Stimulated activated CD8-positive, alpha-beta memory T cell treated with anti-CD3 and anti-CD28 coated beads, Interleukin-4, amount 100 ng/mL, for 1 hour (primary cell): ENCODE measurements at places on chromosomes 4 and X.

DNA sequence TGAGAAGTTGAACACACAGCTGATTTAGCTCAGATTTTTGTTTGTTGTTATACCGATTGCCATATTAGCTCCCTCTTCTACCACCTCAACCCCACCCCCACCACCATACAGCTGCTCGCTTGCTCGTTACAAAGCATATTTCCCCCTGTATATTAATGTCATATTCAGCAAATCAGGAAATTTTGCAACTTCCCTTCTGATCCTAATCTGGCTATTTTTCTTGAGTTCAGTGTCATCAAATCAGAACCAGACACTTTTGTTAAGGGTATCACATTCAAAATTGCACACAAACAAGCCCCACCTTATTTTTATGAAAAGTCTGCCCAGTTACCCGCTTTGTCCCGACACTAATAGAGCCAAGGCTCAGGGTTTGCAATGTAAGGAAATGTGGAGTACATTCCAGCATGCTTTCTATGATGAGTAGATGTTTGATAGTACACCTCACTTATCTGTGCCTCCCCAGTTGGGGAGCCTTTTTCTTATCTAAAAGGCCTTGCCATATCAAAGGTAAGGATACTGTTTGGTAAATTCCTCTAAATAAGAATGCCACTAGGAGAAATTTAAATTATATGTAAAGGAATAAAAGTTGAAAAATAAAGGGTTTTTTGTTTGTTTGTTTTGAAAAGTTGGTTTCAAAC lies 212.2 kb downstream of the CBR4 start:
- DNase-seq, result no peak

GRCh38 chr4:142129931-142130330 lies 493.5 kb downstream of the IL15 start:
- DNase-seq, result no peak

- DNase-seq, result no peak
Measured at GRCh38 chr4:6562931-6563901, 11.8 kb upstream of the MAN2B2 start.

DNA sequence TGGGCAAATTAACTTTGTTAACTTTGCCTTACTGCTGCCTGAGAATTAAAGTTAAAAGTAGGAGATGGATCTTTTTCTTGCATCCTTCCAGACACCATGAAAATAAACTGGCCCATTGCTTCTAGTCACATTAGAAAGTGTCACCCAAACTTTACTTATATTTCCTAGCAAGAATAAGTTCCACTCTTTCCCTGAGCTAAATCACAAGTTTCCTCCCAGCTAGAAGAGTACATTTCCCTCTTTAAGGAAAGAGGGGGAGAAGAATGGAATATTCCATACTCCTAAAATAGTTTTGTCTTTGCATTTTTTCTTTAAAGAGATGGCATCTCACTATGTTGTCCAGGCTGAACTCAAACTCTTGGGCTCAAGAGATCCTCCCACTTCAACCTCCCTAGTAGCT lies 53.8 kb downstream of the TMEM150C start:
- DNase-seq, result no peak

- DNase-seq, result no peak
Measured at GRCh38 chrX:139543920-139544319, 13.4 kb downstream of the F9 start.

DNA sequence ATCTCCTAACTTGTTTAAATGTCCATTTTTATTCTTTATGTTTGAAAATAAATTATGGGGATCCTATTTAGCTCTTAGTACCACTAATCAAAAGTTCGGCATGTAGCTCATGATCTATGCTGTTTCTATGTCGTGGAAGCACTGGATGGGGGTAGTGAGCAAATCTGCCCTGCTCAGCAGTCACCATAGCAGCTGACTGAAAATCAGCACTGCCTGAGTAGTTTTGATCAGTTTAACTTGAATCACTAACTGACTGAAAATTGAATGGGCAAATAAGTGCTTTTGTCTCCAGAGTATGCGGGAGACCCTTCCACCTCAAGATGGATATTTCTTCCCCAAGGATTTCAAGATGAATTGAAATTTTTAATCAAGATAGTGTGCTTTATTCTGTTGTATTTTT lies 27.6 kb downstream of the NUDT6 start:
- DNase-seq, result no peak

GRCh38 chr4:20251796-20252655 lies at the start of gene SLIT2:
Gene SLIT2 (plus strand): TSS chr4:20251905. CDS start chr4:20253816, 1,911 bp downstream.
- DNase-seq, result no peak

DNA sequence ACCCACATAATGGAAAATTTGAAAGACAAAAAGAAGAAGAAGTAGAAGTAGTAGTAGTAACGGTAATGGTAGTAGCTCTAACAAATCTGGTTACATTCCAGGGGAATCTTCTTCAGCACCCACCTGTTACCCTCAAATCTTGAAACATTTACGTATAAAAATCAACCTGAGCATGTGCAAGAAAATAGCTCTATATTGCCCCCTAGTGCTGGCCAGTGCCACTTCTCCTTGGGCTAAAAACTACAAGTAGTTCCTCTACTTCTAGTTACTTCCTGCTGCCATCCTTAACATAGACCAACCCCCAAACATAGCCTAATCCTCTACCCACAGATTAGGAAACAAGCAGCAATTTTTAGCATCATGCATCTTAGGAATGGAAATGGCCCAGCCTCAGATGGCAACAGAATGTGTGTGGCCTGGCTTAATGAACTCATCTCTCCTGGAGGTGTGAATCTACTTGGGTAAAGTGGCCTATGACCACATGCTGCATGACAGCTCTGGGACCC lies 3.1 kb downstream of the PDGFC start:
- DNase-seq, result no peak
